ENCODE measurements at places on chromosomes 1 and 21.

- no peak for DNase-seq
Measured at GRCh38 chr1:211613108-211613947, 34.4 kb upstream of the SLC30A1 start.

DNA sequence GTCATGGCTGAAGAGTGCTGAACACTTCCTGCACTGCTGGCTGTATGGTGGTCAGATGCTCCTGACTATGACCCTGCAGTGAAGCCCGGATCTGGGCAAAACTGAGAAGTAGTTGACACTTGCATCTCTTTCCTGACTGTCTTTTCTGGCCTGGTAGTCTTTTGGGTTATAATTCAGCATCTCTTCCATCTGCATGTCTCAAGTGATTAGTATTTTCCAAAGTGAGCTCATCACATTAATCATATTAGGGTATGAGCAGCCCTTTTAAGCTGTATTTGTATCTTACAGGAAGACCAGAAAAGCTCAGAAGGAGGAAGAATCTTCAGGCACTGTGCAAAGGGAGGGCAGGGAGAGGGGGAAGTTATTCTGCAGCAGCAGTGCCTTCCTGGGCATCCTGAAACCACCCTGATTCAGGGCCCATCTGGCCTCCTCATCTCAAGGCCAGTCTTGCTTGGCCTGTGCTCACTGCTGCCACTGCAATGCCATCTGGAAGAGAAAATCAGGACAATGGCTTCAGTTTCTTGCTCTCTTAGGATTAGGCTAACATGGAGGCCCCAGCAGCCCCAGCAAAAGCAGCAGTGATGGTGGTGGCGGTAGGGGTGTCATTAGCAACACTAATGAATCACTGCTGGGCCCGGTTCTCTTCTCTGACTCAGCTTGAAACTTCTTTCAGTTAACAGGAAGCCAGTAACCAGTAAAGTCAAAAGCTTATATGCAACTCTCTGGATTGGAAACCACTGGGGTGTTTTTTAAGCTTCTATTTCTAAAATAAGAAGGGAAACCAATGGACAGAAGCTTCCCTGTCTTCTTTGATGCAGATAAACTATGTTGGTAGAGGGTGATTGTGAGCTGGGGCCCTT is 63.3 kb upstream of the WDR26 start:
- peak; percentile 4 for DNase-seq

GRCh38 chr1:77126307-77126706 is 92.9 kb downstream of the PIGK start:
- DNase-seq: no peak

DNA sequence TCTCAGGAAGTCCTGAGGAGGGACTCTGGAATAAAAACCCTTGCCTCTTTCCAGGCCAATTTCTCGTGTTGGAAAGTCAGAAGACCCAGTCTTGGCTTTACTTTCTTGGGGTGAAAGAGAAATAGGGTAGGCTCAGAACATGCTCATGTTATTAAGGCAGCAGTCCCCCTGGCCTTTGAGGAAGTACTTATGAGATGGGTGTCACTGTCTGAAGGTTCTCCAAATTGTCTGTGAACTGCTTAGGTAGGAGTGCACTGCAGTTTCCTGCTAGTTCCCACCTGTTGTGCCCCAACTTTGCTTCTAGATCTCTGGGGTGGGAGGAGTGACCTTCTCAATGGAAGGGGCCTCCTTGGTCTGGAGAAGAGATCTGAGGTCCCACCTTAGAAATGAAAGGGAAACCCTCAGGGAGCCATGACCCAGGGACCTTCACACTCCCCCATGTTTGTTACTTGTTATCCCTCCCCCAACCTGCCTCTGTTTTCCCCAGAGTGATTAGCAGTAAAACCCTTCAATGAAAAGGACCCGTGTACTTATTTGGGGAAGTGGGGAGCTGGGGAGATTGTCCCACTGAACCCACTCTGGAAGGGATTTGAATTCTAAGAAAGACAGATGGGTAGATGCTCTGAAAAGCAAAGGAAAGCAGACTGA is 5.7 kb downstream of the ZNF691 start:
- DNase-seq: no peak

DNA sequence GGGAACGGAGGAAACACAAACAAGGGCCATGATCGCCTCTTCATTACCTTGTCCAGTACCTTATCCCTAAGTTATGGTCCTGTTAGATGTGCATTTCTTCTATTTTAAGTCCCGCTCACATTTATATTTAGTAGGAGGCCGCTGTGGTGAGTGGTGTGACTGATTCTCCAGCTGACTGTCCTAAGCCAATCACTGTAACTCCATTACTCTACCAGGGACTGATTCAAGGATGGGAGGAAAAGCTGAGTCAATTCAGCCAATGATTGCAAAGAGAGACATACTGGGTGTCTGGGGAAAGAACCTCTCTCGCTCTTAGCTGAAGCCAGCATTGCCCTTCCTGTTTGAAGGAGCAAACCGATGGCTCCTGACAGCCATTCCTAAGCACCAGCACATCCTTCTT is 59.7 kb downstream of the TGFBR3 start:
- no peak for DNase-seq
